ENCODE measurements at places on chromosomes 6 and 20.

GRCh38 chr6:166024252-166024651, 143.4 kb downstream of the TBXT start:
- peak; percentile 38 for DNase-seq

DNA sequence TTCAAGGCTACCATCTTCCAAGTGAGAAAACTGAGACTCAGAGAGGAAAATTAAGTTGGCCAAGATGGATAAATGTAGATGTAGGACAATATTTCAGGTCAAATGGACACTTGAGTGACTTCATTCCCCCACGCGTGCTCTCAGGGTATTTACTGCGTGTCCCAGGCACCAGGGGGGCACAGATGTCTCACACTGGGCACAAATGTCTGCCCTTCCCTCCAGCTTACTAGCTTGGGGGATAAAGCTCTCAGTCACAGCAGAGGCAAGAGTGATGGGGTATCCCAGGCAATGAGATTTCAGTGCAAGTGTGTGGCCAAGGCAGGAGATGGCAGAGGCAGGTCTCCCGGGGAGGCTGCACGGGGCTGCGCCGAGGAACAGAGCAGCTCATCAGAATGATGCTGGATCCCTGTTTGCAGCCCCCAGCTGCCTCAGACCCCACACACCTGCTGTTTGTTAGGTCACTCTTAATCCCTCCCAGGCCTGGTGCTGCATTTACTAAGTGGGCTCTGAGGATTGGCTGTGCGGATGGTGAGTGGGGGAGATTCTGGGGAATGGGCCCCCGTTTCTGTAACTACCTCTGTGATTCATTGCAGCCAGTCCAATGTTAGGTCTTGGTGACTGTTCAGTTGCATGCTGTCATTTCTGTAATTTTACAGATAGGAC, 44.1 kb downstream of the PTK7 start:
- DNase-seq = no peak

DNA sequence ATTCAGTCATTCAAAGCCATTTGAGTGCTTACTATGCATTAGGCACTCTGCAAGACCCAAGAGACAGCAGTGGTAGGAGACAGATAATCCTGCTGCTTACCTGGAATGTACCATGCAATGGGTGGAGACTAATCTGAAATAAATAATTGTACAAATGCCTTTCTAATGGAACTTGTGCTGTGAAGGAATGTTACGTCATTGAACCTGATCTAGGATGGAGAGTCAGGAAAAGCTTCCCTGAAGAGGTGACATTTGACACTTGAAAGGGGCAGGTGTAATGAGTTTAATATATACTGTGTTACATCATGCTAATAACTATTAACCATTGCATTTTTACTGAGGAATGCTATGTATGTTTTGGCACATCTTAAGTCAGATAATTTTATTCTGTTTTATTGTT, 491.0 kb upstream of the FLRT3 start:
- DNase-seq = no peak

- no peak for DNase-seq
Observed at GRCh38 chr6:155038527-155038926, 43.4 kb downstream of the TIAM2 start.

DNA sequence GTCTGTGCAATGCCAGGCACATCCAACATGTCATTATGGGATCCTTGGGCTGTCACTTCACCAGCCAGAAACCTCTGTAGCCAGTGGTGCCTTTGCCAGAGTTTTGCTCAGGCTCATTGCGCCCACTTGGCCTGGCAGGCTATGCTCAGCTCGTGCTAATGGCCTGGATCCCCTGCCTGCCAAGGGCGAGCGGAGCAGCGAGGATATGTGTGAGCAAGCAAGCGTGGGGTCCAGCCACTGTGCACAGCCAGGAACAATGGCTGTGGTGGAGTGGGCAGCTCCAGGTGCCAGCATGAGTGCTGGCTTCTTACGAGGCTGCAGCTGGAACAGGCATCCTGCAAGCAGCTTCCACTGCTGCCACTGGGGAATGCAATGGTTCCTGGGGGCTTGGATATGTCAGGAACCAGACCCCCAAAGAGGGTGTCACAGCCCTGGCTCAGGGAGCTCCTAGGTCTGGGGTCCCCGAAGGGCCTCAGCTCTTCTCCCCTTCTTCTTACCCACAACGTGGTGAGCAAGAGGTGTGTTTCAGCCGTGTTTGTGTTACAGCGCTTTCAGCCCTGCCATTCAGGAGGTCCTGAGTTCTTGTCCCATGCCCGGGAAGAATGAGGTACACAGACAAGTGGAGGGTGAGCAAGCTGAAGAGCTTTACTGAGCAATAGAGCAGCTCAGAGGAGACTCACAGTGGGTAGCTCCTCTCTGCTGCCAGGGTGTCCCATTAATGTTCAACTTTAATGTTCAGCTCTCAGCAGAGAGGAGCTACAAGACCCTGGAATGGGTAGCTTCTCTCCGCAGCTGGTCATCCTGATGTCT, 22.3 kb upstream of the TOP1 start:
- no peak for DNase-seq

Data from SHP77 treated with DMSO at 0.1 percent for 48 hours (cell line).